Effector CD8-positive, alpha-beta T cell (primary cell): ENCODE measurements at places on chromosomes 5 and 9.

- DNase-seq = no peak
Measured at GRCh38 chr9:123370108-123370507, 14.1 kb downstream of the CRB2 start.

DNA sequence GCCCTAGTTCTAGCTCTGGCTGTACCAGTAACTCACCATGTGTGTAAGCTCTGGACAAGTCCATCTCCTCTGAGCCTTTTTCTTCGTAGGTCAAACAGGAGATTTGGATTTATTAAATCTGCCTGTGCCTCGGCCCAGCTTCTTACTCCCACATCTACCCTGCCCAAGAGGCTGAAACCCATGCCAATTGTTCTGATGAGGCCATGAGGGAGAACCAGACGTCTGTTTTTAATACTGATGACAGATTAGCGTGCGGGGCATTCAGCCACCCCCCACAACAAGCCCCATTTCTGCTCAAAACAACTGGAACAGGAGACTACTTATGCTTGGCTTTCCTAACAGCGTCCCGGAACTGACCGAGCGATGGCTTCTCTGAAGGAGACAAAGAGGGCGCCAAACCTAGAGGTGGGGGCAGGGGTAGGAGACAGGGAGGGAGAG, 81.2 kb upstream of the TRIM32 start:
- DNase-seq = no peak

DNA sequence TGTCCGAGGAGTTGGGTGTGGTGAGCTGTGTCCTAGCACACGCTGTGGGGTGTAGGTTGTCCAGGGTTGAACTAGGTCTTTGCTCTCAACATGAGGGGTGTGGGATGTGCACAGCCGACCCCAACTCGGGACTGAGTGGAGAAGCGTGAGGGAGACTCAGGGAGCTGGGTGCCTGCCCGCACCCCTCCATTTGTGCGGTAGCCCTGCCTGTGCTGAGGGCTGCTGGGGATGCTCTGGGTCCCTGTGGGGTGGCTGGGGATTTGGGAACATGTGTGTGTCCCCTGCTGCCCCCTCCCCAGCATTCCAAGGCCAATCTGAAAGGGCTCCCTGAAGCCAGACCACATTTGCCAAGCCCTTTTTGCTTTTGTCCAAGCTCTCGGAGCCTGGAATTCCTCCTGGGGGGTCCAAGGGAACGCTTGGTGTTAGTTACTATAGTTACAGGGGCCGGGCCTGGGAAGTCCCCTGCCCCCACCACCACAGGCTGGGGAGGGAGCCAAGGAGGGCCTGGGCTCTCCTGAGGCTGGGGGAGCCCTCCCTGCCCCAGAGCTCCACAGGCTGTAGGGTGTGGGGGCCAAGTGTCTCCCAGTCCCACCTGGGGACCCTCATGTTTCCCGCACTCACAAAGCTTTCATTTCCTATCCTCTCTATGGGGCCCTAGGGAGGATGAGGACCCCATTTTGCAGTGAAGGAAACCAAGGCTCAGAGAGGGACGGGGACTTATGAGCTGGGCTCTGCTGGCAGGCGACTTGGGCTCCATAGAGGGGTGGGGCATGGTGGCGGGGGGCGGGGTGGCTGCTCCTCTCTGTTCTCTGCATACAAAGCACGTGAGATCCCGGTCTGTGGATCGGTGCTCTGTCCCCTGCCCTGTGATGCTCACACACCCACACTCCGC, 1.1 kb downstream of the CRB2 start:
- no peak for DNase-seq

DNA sequence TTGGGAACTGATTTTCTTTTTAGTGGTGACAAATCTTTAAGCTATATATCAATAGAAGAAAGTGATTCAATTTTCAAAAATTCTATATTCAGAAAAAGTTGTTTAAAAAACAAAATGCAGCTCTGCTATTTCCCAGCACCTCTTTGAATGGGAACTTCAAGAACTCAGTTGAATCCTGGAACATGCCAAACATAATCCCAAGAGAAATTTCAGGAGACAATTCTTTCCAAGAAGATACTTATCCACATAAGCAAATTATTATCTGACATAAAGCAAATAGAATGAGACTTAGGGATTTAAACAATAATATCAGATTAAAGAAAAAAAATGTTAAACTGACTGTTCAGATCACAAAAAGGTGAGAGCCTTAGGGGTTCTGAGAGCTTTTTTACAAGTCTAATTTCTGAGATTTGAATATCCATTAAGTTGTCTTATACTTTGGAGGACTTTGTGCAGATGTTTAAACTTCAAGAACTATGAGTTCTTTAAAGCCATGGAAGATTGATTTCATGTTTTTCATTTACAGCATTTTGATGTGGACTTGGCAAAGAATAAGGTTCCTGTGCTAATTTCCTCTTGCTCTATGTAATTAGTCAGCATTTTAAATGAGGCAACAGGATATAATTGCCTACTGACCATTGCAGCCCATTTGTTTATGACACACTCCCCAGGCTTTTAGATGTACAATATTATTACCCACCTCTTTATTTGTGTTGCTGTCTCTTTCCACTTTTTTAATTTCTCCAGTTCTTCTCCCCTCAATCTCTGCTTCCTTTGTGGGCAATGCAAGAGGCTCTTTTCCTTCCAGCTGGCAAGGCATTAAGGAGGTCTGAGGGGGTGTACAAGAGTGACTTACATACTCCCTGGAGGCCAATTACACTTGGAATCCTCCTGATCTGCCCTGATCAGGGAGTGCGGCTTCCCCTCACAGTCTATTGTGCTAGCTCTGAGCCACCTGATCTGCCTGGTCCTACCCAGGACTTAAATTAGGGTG, 419.1 kb downstream of the NR2F1-AS1 start:
- no peak for DNase-seq

DNA sequence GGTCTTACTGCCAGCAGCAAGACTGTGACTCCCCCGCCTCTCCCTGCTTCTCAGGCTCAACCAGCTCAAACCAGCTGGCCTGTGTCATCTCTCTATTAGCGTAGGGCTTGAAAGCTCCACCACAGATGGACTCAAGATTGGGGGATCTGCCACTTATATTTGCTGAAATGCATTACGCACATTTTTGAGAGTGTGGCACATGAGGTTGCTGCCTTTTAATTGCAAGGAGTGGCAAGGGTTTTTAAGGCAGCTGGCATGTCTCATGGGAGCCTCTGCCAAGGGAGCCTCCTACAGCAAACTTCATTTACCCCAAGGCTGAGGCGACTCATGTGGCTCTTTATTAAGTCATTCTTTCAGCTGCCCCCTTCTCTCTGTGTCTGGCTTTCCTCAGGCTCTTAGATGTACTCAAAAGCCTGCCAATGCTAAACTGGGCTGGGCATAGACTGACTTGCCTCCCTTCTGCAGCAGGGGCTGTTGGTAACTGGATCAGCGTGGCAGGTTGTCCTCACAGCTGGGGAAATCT, 219.3 kb downstream of the SMARCA2 start:
- no peak for DNase-seq

GRCh38 chr5:2320611-2321010, 430.9 kb downstream of the IRX2 start:
- DNase-seq = no peak

DNA sequence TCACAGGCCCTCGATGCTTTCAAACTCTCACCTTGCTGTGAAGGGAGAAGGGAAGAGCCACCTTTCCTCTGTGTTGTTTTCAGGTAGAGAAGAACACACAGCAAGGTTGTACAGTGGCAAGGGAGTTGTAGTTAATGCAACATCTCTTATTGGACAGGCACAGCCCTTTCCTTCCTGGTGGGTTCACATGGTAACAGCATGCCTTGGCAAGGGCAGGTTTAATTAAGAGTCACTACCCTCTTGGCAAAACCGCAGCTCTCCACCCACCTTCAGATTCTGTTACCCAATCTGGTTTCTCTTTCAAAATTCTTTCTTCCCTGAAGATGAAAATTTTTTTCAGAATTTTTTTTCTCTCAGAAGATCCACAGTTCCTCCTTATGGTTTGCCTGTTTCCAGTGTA, 253.1 kb downstream of the TLR4 start:
- DNase-seq = no peak

DNA sequence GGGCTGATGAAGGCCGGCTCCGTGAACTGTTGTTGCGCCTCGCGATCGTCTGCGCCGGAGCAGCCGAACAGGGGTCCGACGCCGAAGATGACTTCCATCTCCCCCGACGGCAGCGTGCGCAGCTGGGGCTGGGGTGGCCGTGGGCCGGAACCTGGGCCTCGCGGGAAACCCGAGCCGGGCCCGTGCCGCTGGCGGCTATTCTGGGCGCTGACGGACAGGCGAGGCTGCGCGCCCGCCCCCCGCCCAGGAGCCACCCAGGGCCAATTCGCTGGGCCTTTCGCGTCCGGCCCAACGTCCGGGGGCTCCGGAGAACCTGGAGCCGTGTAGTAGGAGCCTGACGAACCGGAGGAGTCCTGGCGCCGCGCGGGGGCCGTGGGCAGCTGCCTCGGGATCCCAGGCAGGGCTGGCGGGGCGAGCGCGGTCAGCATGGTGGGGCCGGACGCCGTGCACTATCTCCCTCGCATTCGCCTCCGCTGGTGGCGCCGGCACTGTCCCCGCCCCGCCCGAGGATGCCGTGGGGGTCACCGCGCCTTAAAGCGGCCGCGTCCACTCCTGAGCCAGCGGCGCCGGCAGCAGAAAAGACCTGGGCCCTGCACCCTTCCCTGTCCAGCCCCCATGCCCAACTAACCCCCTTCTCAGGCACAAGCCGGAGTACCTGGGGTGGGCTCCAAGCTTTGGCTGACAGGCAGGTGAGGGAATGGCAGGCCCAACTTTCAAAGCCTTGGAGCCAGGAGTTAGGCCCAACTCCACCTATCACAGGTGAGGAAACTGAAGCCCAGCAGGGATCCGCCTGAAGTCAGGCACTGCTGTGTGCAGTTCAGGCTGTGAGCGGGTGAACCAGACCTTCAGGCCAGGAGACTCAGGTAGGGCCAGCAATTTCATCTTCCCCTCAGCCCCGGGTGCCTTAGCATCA, at the start of gene PROB1:
Gene PROB1, minus strand, starts transcription at position 451 of the 913 bp plus-strand sequence. Its CDS starts 23 bp downstream, at position 428.
- no peak for DNase-seq

- no peak for DNase-seq
Measured at GRCh38 chr5:122694884-122695283, 80.0 kb upstream of the SNX2 start.

DNA sequence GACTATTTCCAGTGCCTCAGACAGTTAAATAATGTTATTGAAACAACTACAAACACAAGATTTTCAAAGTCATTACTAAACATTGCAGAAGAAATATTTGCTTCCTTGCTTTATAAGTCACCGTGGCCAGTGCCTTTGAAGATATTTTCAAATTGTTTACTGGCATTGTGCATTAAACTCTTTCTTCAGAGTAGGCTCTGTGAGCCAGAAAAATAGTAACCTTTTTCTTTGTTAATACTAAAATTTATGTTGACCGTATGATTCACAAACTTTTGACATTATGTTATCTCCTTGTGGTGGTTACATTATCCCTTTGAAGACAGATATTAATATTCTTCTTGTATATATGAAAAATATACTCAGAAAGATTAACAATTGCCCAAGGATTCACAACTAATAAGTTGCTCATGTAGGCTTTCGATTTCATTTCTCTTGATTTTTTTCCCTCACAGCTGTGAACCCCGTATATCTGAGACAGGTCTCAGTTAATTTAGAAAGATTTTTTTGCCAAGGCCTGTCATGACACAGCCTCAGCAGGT, 140.1 kb downstream of the NR3C1 start:
- DNase-seq = no peak

DNA sequence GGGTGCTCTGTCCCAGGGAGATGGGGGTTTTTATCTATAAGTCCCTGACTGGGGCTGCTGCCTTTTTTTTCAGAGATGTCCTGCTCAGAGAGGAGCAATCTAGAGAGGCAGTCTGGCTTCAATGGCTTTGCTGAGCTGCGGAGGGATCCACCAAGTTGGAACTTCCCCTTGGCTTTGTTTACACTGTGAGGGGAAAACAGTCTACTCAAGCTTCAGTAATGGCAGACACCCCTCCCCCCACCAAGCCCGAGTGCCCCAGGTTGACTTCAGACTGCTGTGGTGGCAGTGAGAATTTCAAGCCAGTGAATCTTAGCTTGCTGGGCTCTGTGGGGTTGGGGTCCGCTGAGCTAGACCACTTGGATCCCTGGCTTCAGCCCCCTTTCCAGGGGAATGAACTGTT, 375.8 kb downstream of the RAB3C start:
- DNase-seq = no peak

GRCh38 chr5:7393921-7394799, 1.8 kb upstream of the ADCY2 start:
- no peak for DNase-seq

DNA sequence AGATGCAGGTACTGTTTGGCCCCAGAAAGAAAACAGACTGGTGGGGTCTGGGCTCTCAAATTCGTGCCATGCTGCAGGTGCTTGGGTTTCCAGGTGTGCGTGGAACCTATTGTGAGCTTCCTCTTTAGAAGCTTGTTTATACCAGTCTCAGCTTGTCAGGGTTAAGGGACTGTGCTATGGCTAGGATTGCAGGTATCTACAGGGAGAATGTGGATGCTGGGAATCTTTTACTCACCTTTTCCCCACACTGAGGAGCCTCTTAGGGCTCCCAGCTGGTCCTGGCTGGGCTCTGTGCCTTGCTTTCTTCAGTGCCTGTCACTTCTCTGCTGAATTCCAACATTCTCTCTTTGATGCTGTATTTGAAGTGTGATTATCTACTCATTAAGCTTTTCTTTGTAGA, 111.8 kb downstream of the WDR70 start:
- no peak for DNase-seq

GRCh38 chr9:121748074-121748473, 96.6 kb downstream of the DAB2IP start:
- no peak for DNase-seq

DNA sequence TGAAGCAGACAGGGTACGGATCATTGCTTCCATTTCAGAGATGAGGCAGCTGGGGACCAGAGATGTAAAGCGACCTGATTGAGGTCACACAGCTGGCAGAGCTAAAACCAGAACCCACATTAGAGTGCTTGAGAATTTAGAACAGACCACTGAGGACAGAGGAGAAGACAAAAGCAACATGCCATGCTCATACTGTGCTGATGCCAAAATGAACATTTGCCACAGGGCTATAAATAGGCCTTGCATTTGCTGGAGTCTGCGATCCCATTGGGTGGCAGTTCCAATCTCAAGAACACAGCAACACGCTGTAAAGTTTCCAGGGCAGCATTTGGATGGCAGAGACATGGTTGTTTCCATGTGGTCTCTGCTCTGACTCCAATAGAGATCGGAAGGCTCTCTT, 222.4 kb upstream of the TBC1D2 start:
- no peak for DNase-seq
